Fibroblast of lung (primary cell): ENCODE measurements at places on chromosomes 7 and 10. TPM values are rescaled to one million over a fixed set of nuclear protein-coding genes. Genes with fewer than 3 reads are reported as not detected.

DNA sequence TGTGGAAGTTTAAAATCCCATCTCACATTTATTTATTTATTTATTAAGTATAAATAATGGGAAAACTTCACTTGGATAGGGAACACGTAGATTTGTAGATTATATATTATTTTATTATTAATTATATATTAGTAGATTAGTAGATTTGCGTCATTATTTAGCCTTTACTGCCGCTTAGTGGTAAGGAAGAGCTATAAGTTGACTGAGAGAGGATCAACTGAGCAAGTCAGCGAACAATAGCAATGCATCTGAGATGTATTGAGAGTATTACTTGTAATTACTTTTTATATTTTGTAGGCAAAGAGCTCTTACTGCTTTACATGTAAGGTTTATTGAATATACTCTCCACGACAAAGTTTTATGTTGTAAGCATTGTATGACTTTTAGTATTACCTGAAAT lies 244.5 kb upstream of the ANKRD30A start:
- H3K36me3 ChIP-seq = no peaks in the 10 kb centered on the region
- DNase-seq = peak; percentile 50
- no peaks in the 10 kb centered on the region for H3K4me1 ChIP-seq
- H3K27me3 ChIP-seq = no peaks in the 10 kb centered on the region
- no peak overlapping the region for H3K4me3 ChIP-seq
- H3K27ac ChIP-seq = no peak overlapping the region

GRCh38 chr7:18102576-18102975 lies 74.9 kb upstream of the PRPS1L1 start:
- no peaks in the 10 kb centered on the region for H3K4me1 ChIP-seq
- no peaks in the 10 kb centered on the region for H3K36me3 ChIP-seq
- no peak overlapping the region for H3K27ac ChIP-seq
- no peak for DNase-seq
- H3K4me3 ChIP-seq = no peak overlapping the region

DNA sequence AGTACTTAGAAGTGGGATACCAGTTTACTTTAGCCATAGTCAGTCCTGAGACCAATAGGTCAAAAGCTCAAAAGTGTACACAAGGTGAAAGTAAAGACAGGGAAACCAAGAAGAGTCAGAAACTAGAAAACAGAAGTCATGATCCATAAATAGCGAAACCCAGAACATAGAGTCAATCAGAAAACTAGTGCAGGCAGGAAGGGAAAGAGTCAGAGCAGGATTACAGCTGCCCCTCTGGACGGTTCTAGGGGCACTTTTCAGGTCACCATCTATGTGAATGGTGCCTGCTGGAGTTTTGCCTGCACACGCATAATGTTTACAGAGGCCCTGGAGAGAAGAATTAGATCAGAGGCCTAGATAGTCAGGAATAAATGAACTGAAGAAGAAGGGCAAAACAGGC lies 22.4 kb upstream of the DMTF1 start:
- no peak overlapping the region for H3K27ac ChIP-seq
- no peaks in the 10 kb centered on the region for H3K36me3 ChIP-seq
- no peak overlapping the region for H3K4me3 ChIP-seq
- no peak for DNase-seq
- H3K27me3 ChIP-seq = peaks cover 2% of the 10 kb centered on the region

DNA sequence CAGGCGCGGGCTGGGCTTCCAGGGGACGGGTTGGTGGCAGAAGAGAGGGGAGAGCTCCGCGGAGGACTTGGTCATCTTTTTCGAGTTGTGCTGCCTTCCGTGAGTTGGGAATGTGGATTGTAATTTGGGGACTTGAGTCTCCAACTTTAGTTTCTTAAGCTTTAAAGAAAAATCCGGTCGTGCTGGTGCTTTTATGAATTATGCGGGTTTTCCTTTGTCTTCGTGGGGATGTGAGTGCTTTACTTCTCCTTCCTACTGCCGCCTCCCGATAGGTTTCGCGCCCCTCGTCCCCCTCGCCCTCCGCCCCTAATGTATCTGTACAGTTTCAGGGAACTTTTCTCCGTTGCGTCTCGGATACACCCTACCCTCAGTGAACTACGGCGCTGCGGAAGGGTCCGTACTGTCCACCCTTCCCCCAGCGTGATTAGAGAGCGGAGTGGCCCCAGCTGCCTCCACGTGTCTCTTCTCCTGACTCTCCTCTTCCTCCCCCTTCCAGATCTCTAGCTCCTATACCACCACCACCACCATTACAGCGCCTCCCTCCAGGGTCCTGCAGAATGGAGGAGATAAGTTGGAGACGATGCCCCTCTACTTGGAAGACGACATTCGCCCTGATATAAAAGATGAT lies 649 bp downstream of the SCD start:
- peaks cover 16% of the 10 kb centered on the region for H3K36me3 ChIP-seq
- H3K27me3 ChIP-seq = no peaks in the 10 kb centered on the region
- peak overlapping the region; percentile 70 for H3K4me3 ChIP-seq
- DNase-seq = peak; percentile 18

DNA sequence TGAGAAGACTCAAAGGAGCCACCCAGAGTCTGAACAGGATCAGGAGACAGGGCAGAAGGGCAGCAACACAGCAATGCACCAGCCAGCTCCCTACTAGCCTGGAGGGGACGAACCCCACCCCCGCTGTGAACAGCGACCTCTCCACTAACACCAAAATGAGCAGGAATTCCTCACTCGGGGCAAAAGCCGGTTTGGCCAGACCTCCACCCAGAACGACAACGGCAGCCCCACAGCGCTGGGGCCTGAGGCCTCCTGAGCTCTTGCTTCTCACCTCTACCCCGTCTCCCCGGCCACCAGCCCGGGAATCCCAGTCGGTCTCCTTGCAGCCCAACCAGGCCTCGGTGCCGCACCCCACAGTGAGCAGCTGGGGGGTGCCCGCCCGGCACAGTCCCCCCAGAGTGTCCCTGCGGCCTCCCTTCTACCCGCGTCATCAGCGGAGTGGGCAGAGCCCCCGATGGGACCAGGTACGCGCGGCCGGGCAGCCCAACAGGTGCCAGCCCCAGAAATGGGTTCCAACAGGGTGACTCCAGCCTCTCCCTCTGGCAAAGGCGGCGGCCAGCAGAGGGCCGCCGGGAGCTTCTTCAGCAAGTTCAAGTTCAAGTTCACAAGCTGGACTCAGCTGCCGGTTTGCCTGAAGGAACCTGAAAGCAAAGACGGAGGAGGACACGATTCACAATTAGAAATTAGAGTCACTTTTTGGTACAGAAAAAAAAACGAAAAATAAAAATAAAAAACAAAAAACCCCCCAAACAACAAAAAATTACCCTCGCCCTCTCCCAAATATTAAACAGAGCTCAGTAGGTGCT lies 129.0 kb downstream of the MARCHF5 start:
- H3K4me1 ChIP-seq = no peaks in the 10 kb centered on the region
- H3K4me3 ChIP-seq = peak overlapping the region; percentile 44
- H3K27ac ChIP-seq = no peak overlapping the region
- peaks cover 3% of the 10 kb centered on the region for H3K27me3 ChIP-seq

DNA sequence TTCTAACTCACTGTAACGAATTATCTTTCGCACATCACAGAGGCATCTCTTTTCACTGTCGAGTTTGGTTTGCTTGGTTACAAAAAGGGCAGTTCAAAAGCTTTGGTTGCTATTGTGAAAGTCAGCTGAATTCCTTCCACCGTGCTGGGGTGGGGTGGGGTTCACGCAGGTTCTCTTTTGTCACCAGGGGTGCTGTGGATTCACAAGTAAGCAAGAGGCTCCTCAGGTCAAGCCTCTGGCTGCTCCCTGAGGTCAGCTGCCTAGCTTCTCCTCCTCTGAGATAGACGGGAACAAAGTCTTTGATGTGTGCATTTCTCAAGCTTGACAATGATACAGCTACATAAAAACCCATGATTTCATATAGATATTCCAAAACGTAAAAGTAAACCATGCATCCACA lies 47.7 kb downstream of the EGFR start:
- peak overlapping the region; percentile 90 for H3K27ac ChIP-seq
- peaks cover 7% of the 10 kb centered on the region for H3K36me3 ChIP-seq
- H3K4me3 ChIP-seq = no peak overlapping the region
- DNase-seq = peak; percentile 52

GRCh38 chr7:471866-472639 lies 47.6 kb downstream of the PDGFA start:
- no peak overlapping the region for H3K4me3 ChIP-seq
- peak overlapping the region; percentile 79 for H3K27ac ChIP-seq
- peaks cover 13% of the 10 kb centered on the region for H3K4me1 ChIP-seq

The ENTPD1 gene
- total RNA-seq = 1.0 and 3.3 TPM in 2 replicates

DNA sequence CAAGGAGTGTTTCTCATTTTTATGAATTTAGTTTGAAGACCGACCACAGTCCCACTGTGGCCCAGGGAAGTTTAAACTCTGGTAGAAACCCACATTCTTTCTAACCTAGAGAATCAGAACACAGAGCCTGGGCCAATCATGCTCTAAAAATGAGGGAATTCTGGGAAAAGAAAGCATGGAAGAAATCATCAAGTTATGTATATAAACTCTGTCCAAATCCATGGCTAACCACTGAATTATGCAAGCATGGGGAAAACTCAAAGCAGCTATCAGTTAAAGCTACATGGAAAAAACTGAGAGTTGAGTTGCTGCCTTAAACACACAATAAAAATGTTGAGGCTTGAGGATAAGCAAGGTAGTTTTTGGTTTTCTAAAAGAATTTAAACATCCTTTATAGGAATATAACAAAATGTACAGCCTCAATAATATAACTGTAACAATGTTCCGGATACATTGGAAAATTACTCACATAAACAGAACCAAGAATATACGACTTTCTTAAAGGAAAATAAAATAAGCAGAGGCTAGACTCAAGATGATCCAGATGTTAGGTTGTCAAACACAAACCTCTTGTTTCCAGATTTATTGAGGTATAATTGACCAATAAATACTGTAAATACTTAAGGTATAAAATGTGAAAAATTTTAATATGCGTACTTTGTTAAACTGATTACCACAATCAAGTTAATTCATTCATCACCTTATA lies 311.2 kb upstream of the GNAI1 start:
- no peaks in the 10 kb centered on the region for H3K27me3 ChIP-seq
- H3K4me3 ChIP-seq = no peak overlapping the region
- DNase-seq = peak; percentile 72
- no peaks in the 10 kb centered on the region for H3K36me3 ChIP-seq
- H3K27ac ChIP-seq = no peak overlapping the region
- no peaks in the 10 kb centered on the region for H3K4me1 ChIP-seq

GRCh38 chr10:35887685-35888084 lies 245.6 kb upstream of the FZD8 start:
- H3K27ac ChIP-seq = no peak overlapping the region
- no peaks in the 10 kb centered on the region for H3K36me3 ChIP-seq
- no peaks in the 10 kb centered on the region for H3K27me3 ChIP-seq
- H3K4me3 ChIP-seq = no peak overlapping the region

GRCh38 chr10:102691285-102692066 lies 22.7 kb downstream of the ARL3 start:
- peak; percentile 72 for DNase-seq
- no peaks in the 10 kb centered on the region for H3K27me3 ChIP-seq
- no peaks in the 10 kb centered on the region for H3K36me3 ChIP-seq
- no peak overlapping the region for H3K27ac ChIP-seq
- H3K4me1 ChIP-seq = no peaks in the 10 kb centered on the region

DNA sequence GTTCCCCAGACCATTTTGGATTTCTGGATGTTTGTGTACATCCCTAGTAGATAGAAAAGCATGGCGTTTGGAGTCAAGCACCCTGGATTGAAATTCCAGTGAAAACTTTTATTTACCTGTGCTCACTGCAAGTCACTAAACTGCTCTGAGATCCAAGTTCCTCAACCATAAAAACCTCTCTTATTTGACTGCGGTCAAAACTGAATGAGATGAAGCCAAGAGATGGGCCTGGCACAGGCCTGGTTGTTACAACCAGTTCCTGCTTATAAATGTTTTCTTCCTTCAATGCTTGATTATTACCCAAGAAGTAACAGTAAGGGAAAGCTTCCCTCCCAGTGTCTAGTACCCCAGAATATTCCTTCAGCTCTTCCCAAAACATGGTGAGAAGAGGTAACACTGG lies 70.9 kb upstream of the HPS1 start:
- H3K4me3 ChIP-seq = no peak overlapping the region
- no peak for DNase-seq
- no peak overlapping the region for H3K27ac ChIP-seq
- no peaks in the 10 kb centered on the region for H3K4me1 ChIP-seq
- H3K36me3 ChIP-seq = no peaks in the 10 kb centered on the region

- peaks cover 4% of the 10 kb centered on the region for H3K4me1 ChIP-seq
- no peak overlapping the region for H3K27ac ChIP-seq
- no peaks in the 10 kb centered on the region for H3K36me3 ChIP-seq
- no peak overlapping the region for H3K4me3 ChIP-seq
- DNase-seq = no peak
Measured at GRCh38 chr7:108147031-108147563, 16.9 kb upstream of the LAMB4 start.

DNA sequence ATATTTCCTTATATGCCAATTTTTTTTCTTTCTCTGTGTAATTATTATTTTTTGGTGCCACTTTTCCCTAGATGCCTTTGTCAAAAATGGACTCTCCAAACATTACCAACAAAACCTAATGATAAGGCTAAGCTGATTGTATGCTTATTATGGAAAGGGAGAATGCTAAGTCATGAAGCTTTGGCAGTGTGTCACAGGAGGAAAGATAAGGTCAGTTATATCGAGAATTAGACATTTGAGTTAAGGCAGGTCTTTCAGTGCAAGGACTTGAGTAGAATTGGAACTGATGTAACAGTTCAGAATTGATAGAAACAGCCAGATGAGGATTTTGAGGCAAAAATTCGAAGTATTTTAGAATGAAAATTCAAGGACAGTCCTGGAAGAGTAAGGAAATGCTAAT lies 16.8 kb upstream of the MALRD1 start:
- H3K36me3 ChIP-seq = no peaks in the 10 kb centered on the region
- no peaks in the 10 kb centered on the region for H3K27me3 ChIP-seq
- no peak overlapping the region for H3K27ac ChIP-seq
- no peaks in the 10 kb centered on the region for H3K4me1 ChIP-seq
- no peak overlapping the region for H3K4me3 ChIP-seq

The TMEM196 gene
- total RNA-seq = not detected in 2 replicates

The ASZ1 gene
- not detected in 2 replicates for total RNA-seq

DNA sequence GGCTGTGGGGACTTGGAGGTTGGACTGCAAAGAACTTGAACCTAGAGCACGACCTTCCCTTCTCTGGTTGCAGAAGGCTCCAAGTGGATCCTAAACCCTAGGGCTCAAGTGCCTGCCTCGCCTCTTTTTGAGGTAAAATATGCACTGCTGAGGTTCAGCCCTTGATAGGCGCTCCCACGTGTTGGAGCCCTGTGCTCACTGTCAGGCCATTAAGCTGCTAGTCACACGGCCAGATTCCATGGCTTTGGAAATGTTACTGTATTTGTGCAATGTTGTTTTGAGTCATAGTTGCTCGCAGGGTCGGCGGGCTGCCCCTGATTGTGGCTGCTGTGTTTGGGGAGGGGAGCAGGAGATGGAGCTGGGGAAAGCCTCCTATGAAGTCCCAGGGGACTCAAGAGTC lies 39.8 kb upstream of the PCBD1 start:
- H3K4me3 ChIP-seq = no peak overlapping the region
- H3K4me1 ChIP-seq = no peaks in the 10 kb centered on the region
- H3K36me3 ChIP-seq = no peaks in the 10 kb centered on the region

DNA sequence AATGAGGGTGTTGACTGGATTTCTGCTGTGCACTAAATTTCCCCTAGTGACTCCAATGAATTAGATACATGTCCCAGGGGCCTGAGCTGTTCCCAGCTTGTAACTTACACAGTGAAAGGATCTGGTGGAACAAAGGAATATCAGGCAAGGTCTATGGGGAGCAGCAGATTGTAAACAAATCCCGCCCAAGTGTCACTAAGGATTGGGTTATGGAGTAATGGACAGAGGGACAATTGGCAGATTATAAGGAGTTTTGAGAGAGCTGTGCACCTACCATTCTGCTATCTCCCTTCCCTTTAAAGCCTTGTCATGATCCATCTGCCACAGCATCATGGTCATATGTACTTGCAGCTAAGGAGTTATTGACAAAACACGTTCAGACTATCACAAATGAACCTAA lies 183.0 kb downstream of the RAB11FIP2 start:
- H3K27ac ChIP-seq = no peak overlapping the region
